ENCODE measurements at places on chromosomes 11 and 22. TPM values are rescaled to one million over a fixed set of nuclear protein-coding genes. Genes with fewer than 3 reads are reported as not detected.
A peak's percentile ranks its signal among the peaks of the same experiment; 100 is the strongest.

- no peak for DNase-seq
These were observed 460.5 kb downstream of the BRD1 start for GRCh38 chr22:49367041-49367697.

DNA sequence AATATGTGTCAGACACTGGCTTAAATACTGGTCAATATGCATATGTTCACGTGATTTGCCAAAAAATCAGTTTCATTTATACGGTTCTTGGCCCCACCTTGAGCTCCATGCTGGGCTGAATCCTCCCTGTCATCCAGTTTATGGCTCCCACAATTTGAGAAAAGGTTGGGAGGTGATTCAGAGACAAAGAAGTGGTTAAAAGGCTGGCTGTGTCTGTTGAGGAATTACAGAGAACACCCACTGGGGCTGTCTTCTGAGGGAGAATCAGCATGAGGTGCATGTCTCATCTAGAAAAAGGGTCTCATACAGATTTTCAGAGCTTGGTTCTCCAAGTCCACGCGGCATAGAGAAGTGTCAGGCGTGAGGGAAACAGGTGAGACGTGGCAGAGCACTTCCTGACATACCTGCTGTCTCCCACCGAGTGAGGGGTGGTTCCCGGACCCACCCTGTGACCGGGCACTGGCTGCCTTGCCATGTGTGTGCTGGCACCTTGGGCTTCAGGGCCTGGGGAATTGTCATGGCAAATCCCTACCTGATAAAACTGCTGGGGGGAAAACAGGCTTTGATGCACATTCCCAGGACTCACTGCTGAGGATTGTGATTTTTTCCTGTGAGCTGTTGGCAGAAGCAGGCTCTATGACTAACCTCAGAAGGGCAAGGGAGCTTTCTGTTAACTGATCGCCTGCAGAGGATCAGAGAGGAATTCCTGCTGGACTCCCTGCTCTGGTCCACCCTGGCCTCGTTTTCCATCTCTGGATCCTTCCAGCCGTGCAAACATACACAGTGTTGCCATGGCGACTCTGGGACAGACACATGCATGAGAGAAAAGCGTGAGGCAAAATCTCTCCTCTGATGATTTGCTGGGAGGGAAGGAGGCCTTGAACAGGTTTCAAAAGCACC, 223.6 kb downstream of the ADAMTS15 start:
- DNase-seq, result peak; percentile 12

GRCh38 chr11:10291801-10292638, 2.0 kb downstream of the SBF2 start:
- no peak for DNase-seq

DNA sequence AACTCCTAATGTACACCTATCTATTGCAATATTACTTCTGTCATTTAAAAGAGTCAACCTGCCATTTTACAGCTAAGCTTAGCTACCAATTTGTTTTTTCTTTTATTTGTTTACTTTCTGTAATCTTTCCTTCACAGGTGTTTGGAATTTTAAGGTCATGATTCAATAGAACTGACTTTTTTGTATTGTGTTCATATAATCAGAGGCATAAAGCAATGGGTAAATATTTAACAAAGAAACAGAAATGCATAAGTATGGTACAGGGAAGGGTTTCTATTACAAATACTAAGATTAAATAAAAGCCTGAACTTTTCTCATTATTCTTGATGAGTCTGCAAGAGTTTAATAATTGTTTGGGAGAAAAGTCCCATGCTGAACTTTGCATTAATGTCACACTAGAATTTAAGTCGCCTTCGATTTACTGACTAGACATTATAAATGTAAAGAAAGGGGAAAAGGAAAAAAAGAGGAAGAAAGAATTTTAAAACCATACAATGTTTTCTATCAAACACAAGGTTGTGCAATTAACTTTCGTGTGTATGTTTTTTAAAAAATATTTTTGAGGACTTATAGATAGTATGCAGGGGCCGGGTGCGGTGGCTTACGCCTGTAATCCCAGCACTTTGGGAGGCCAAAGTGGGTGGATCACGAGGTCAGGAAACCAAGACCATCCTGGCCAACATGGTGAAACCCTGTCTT, 35.0 kb upstream of the HIPK3 start:
- DNase-seq, result no peak

GRCh38 chr11:17472467-17472866, 4.2 kb downstream of the ABCC8 start:
- DNase-seq, result no peak

DNA sequence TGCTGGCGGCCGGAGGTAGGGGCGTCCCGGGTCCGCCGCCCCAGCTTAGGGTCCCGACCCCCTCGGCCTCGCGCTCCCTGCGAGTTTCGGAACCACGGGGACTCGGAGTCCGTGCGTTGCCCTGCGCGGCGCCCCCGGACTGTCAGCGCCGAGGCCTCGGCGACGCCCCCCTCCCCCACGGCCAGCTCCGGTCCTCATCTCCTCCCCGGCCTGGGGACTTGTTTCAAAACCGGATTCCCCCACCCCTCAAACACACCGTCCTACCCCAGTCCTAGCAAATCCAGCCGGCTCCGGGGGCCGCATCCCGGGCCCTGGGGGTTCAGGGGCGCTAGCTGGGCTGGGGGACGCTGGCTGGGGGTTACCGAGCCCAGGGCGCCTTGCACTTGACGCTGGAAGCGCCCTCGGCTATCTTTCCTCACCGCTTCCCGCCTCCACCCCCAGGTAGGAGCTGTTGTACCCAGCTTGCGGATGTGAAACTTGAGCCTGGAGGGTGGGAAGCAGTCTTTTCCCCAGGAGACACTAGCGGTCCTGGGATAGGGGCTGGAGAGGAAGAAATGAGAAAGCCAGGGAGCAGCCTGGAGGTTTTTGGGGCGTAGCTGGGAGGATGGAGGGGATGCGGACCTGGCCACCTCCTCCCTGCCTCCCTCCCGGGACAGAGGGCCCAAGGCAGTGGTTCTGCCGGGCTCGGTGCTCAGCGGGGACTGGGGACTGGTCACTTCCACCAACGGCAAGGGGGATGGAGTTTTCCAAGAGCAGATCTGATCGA, 550 bp downstream of the FBLN1 start:
- DNase-seq, result no peak

GRCh38 chr22:44455151-44455962, 42.7 kb downstream of the RTL6 start:
- DNase-seq, result no peak

DNA sequence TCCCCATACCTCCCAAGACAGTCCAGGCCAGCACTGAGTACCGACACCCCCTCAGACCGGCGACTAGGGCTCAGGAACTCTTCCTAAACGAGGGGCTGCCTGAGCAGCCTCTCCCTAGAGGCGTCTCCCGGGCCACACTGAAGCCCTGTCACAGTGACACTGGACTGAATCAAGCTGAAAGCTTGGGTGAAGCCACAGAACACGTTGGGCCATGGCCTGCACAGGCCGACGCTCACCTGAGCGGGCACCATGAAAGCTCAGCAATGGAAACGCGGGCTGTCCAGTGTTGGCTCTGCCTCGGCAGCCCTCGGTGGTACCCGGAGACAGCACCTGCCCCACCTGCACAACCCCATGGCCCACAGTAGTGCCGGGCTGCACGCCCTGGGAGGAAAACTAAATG, 42.7 kb upstream of the MOB2 start:
- no peak for DNase-seq

GRCh38 chr22:49587987-49588386, 239.7 kb downstream of the BRD1 start:
- no peak for DNase-seq

DNA sequence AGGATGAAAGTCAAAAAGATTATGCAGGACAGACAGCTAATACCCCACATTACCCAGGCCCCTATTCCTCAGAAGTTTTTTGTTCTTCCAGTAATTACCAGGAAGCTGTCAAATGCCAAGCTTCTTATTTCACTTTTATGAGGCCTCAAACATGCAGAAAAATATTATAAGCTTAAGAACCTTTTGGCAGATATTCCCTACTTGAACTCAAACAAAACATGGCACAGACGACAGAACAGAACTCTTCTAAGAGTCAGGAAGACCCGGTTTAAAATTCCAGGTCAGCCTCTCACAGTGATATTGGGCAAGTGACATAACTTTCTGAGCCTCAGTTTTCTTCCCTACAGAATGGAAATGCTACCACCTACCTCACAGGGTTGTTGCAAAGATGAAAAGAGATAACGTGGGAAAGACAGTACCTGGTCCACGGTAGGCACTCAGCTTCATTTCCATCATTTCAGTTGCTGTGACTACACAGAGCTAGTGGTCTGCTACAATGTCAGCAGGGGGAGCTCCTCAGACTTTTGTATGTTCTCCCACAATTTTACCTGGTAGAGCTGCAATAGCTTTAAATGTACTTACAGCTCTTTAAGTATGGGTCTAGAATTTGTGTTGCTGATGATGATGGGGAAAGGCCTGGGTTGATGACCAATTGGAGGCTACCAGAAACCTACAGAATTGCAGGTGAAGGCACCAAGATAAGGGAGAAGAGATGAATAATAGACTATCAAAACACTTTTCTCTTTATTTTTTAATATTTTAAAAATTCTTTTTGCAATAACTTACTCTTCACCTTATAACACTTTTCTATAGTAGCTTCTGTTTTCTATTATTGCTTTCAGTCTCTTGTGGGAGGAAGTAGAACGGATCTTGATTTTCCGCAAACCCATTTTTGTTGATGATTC, 98.3 kb upstream of the CHRM4 start:
- peak; percentile 2 for DNase-seq

DNA sequence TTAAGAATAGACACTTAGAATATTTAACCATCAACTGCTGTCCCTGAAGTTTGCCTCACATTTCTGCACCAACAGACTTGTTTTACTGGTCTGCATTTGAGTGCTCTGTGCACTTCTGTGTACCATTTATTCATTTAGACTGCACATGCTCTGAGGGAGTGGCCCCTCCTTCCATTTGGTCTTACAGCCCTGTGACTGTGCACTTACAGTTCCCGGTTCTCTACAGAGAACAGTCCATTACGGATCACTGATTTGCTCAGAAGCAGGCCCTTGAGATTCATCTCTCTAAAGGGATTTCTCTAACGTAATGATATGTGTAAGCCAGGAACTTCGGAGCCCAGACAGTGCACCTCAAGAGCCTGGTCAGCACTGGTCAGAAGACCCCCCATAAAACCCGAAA, 247.3 kb upstream of the BLID start:
- no peak for DNase-seq

GRCh38 chr11:83971063-83971462, 684.9 kb upstream of the CCDC90B start:
- DNase-seq, result no peak

GRCh38 chr11:103661185-103661584, 375.3 kb upstream of the DDI1 start:
- DNase-seq, result no peak

- no peak for DNase-seq
These were observed 333.9 kb upstream of the C11orf87 start for GRCh38 chr11:109088086-109088485.

- no peak for DNase-seq
These were observed 28.7 kb downstream of the IGF2 start for GRCh38 chr11:2110521-2110920.

The C22orf42 gene
- total RNA-seq, result not detected

The OR56A4 gene
- not detected for total RNA-seq

The BRD1 gene
- 23.4 TPM for total RNA-seq

The BACE1-AS gene
- total RNA-seq, result 2.0 TPM

The OR52D1 gene
- total RNA-seq, result not detected

The SLC22A25 gene
- total RNA-seq, result not detected

The OR5W2 gene
- total RNA-seq, result not detected

The MCAM gene
- not detected for total RNA-seq

The PRODH gene
- total RNA-seq, result 7.0 TPM

The IFITM10 gene
- total RNA-seq, result 0.55 TPM

The CALCA gene
- total RNA-seq, result not detected

The KCNK7 gene
- total RNA-seq, result not detected

The MPPED1 gene
- total RNA-seq, result not detected
